Pancreas (tissue), 10 donors: ENCODE measurements at places on chromosomes 11 and 22. TPM values are rescaled to one million over a fixed set of nuclear protein-coding genes. Genes with fewer than 3 reads are reported as not detected.

TSGA10IP gene
- not detected for total RNA-seq

RAG2 gene
- total RNA-seq = not detected

ABTB2 gene
- 2.3 TPM for total RNA-seq

GLB1L3 gene
- not detected for total RNA-seq

OOSP4B gene
- total RNA-seq = not detected

EIF3M gene
- 119 TPM for total RNA-seq

TNNI2 gene
- total RNA-seq = 4.7 TPM

GTSE1 gene
- total RNA-seq = 0.35 TPM

CHRM4 gene
- total RNA-seq = 0.22 TPM

LRRC4C gene
- 0.06 TPM for total RNA-seq

OR2D2 gene
- total RNA-seq = 0.28 TPM

C11orf65 gene
- total RNA-seq = 0.50 TPM

MUC5AC gene
- total RNA-seq = 4.2 TPM

TTC28 gene
- total RNA-seq = 13.3 TPM

NFAM1 gene
- total RNA-seq = 0.28 TPM

DLG2 gene
- 4.8 TPM for total RNA-seq

FBLN1 gene
- total RNA-seq = 114 TPM

MRPL49 gene
- total RNA-seq = 31.2 TPM

MIF gene
- total RNA-seq = 139 TPM

SLC22A9 gene
- 0.44 TPM for total RNA-seq

TYR gene
- not detected for total RNA-seq
